Naive thymus-derived CD8-positive, alpha-beta T cell (primary cell): ENCODE measurements at places on chromosomes 2 and 18. TPM values are rescaled to one million over a fixed set of nuclear protein-coding genes. Genes with fewer than 3 reads are reported as not detected.

GRCh38 chr2:53509831-53510388 lies 257.7 kb upstream of the CHAC2 start:
- DNase-seq, result no peak
- H3K4me3 ChIP-seq, result no peak overlapping the region
- no peaks in the 10 kb centered on the region for H3K4me1 ChIP-seq
- no peak overlapping the region for H3K27ac ChIP-seq
- no peaks in the 10 kb centered on the region for H3K36me3 ChIP-seq

DNA sequence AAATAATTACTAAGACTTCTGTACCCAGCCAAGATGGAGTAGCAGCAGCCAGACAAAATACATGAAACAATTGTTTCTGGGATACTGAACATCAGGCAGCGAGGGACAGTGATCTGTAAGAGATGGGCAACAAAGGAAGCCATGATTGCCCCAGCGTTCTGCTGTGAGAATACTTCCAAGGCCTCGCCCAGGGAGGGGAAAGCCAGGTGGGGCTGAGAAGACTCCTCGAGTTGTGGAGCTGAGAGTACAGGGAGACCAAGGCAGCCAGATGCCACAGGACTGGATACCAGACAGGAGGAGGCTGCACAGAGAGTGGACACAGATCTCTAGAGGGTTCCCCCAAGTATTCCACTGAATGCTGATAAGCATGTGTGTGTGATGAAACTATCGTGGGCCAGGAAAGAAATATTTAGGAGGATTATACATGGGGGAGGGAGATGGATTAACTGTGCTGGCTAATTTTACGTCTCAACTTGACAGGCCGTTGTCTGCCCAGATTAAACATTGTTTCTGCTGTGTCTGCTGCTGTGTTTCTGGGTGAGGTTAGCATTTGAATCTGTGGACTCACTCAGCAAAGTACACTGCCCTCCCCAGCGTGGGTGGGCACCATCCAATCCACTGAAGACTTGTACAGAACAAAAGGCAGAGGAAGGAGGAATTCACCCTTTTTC lies 10.2 kb upstream of the LIMS2 start:
- no peak overlapping the region for H3K4me3 ChIP-seq
- DNase-seq, result no peak
- peaks cover 7% of the 10 kb centered on the region for H3K36me3 ChIP-seq
- H3K4me1 ChIP-seq, result peaks cover 1% of the 10 kb centered on the region

DNA sequence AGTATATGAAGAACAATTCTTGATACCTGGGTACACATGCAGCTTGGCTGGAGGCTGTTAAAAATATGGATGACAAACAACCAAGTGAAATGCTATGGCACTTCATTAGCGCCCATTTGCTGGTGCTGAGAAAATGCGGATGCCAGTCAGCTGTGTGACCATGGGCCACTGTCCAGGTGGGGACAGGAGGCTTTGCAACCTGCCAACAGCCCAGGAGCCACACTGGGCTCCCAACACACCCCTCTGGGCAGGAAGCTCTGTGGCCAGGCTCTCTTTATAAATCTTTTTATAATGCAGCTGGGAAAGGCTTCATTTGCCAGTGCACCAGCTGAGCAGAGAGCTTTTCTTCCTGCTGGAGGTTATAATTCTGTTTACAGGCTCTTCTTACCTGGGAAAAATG lies 19.9 kb downstream of the RNF144A start:
- peak overlapping the region; percentile 8 for H3K4me3 ChIP-seq
- no peak overlapping the region for H3K27ac ChIP-seq
- no peaks in the 10 kb centered on the region for H3K27me3 ChIP-seq
- H3K4me1 ChIP-seq, result peaks cover 63% of the 10 kb centered on the region

DNA sequence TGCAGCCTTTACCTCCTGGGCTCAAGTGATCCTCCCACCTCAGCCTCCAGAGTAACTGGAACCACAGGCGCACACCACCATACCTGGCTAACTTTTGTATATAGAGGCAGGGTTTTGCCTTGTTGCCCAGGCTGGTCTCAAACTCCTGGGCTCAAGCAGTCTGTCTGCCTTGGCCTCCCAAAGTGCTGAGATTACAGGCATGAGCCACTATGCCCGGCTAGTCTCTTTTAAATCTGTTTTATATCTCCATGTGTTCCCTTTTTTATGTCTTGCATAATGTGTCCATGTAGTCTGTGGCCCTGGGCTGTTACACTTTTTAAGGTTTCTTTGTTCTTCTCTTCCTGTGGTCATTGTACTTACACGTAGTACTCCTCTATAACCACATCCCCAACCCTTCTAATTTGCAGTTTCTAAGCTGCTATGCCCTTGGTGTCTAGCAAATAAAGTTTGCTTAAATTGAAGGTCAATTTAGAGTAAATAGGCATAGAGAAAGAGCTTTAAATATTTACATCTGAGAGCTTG lies 168.2 kb downstream of the MCFD2 start:
- H3K36me3 ChIP-seq, result peaks cover 12% of the 10 kb centered on the region
- no peak for DNase-seq
- no peak overlapping the region for H3K27ac ChIP-seq
- H3K4me3 ChIP-seq, result peak overlapping the region; percentile 46

GRCh38 chr2:24473626-24474025 lies 17.4 kb upstream of the NCOA1 start:
- H3K27me3 ChIP-seq, result no peaks in the 10 kb centered on the region
- no peak for DNase-seq
- H3K36me3 ChIP-seq, result no peaks in the 10 kb centered on the region

DNA sequence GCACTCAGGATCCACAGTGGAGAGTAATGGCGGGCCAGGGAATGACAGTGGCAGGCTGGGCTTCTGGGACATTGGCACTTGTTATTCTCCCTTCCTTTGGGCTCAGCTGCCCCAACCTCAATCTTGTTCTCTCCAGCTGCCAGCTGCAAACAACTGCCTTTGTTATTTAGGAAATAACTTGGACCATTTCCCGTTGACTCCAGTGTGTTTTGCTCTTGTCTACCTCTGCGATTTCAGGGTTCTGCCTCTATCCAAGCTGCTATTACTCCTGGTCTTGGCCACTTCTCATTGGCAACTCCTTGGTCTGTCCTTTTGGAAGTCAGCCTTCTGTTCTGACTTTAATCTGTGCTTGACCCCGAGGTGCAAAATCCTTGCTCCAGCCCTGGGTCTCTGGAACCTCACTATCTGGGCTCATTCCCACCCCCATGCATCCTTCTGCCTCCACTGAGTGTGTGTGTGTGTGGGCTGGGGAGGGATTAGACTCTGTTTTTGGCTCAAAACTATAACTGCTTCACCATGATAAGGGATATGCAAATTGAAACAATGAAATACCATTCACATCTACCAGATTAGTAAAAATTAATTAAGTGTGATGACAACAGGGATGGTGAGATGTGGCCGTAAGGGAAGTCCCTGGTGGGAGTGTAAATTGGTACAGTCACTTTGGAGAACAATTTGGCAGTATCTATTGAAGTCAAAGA lies 134.1 kb upstream of the CXCR4 start:
- no peak for DNase-seq
- H3K27ac ChIP-seq, result no peak overlapping the region
- H3K36me3 ChIP-seq, result no peaks in the 10 kb centered on the region
- no peaks in the 10 kb centered on the region for H3K27me3 ChIP-seq
- no peak overlapping the region for H3K4me3 ChIP-seq
- H3K4me1 ChIP-seq, result peaks cover 42% of the 10 kb centered on the region

DNA sequence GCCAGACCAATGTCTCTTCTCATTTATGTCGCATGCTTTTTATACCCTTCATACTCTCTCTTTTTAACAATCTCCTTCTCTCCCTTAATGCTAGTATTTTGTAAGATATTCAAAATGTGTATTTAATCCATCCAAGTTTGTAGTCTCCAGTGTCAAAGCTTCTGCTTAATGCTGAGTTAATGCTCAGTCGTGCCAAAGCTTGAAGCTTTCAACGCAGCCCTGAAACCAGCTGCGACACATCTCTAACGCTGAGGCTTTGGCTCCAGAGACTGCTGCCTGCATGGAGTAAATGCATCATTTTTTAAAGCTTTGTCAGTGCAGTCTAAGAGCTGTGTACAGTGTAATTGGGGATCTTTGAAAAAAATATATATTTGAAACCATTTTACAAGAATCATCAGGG lies 2108.8 kb upstream of the PIK3C3 start:
- no peak overlapping the region for H3K4me3 ChIP-seq
- H3K4me1 ChIP-seq, result peaks cover 7% of the 10 kb centered on the region
- no peak for DNase-seq
- no peaks in the 10 kb centered on the region for H3K36me3 ChIP-seq

DNA sequence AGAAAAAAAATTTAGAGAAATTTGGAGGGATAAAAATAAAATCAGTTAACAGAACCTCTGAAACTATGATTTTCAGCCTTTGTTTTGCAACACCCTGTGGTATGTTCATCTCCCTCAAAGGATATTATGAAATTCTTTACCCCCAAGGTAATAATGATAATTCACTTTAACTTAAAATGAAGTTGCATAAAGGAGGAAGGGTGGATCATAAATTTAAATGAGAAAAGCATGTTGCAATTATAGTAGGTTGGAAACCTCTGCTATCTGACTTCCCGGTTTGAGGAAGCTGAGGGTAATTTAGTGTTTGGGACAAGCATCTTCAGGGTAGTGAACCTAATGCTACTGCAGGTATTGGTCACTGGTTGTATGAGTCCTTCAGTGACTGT lies 102.9 kb downstream of the BABAM2 start:
- no peaks in the 10 kb centered on the region for H3K27me3 ChIP-seq
- peaks cover 37% of the 10 kb centered on the region for H3K36me3 ChIP-seq
- DNase-seq, result no peak
- peaks cover 20% of the 10 kb centered on the region for H3K4me1 ChIP-seq
- no peak overlapping the region for H3K27ac ChIP-seq

GRCh38 chr18:23337599-23338444 lies 115.3 kb upstream of the RIOK3 start:
- no peak overlapping the region for H3K4me3 ChIP-seq
- no peaks in the 10 kb centered on the region for H3K27me3 ChIP-seq
- peaks cover 4% of the 10 kb centered on the region for H3K36me3 ChIP-seq
- no peak for DNase-seq
- no peaks in the 10 kb centered on the region for H3K4me1 ChIP-seq
- no peak overlapping the region for H3K27ac ChIP-seq

GRCh38 chr2:174970092-174970491 lies 35.1 kb downstream of the CHN1 start:
- peaks cover 13% of the 10 kb centered on the region for H3K4me1 ChIP-seq
- no peak overlapping the region for H3K27ac ChIP-seq
- no peaks in the 10 kb centered on the region for H3K36me3 ChIP-seq
- no peak for DNase-seq
- no peak overlapping the region for H3K4me3 ChIP-seq
- H3K27me3 ChIP-seq, result peaks cover 13% of the 10 kb centered on the region

DNA sequence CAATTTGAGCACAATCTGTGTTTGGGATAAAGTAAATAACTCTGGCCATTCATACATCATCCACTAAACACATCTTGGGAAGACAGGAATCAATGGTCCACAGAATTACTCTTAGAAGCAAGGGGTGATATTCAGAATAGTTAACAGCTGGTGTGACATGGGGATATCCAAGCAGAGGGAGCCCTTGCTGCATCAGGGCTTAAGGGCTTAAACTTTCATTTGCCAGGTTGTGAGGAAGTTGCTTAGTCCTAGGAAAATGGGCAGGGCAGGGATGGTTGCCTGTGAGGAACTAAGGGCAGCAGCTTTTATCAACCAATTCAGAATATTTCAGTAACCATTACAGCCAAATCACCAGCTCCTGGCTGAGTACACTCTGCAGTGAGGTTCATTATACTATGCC lies 2.0 kb upstream of the ITGA6 start:
- H3K4me3 ChIP-seq, result no peak overlapping the region
- DNase-seq, result no peak
- no peaks in the 10 kb centered on the region for H3K27me3 ChIP-seq

DNA sequence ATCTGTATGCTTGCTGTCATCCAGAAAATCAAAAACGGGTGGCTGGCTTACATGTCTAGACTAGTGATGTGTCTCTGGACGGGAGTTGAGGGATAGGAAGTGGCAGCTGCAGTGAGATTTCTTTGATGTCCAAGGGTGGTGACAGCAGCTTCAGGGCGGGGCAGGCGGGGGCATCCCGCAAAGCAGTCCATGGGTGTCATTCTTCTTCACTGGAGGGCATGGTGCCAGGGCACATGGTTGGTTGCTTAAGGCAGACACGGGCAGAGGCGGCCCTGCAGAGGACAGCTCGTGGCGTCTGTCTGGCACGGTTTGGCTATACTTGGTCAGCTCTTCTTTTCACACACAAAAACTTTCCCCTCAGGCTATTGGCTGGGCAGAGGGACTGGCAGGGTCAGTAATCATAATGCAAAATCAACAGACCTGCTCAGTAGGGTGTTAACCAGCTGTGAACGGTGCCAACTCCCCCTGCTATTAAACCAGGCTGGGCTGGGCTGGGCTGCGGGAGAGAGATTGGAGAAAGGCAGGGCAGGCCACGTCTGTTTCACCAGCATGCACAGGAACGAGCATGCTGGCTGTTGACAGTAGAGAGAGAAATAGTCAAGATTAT lies 63.7 kb downstream of the COL4A3 start:
- no peak overlapping the region for H3K4me3 ChIP-seq
- peaks cover 4% of the 10 kb centered on the region for H3K36me3 ChIP-seq
- H3K27me3 ChIP-seq, result peaks cover 16% of the 10 kb centered on the region
- H3K27ac ChIP-seq, result no peak overlapping the region
- no peak for DNase-seq

DNA sequence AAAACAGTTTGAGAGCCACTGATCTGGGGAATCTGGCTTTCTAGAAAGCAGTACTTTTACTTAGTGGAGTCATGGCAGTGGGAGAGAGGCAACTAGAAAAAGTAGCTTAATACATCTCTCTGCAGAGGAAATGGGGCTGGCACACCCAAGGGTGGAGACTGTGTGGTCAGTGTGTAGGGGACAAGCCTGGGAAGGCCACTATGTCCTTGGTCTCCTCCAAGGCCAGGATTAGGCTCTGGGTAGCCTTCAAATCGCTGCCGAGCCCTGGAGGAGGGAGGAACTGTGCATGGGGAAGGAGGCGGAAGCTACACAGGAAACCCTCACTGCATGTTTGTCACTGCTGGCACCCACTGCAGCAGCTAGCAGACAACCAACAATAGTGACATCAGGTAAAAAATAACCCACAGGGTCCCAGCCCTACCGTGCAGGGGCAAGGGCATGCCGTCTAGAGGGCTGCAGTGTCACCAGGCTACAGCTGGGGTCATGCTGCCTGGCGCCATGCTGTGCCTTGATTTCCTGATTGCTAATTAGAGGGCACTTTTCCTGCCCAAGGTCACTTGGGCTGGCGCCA lies 34.8 kb downstream of the LBH start:
- DNase-seq, result peak; percentile 63
- H3K4me3 ChIP-seq, result peak overlapping the region; percentile 88
- no peaks in the 10 kb centered on the region for H3K27me3 ChIP-seq
- peaks cover 91% of the 10 kb centered on the region for H3K4me1 ChIP-seq

GRCh38 chr2:19507137-19507536 lies 148.7 kb upstream of the OSR1 start:
- H3K4me1 ChIP-seq, result no peaks in the 10 kb centered on the region
- peaks cover 82% of the 10 kb centered on the region for H3K27me3 ChIP-seq
- H3K4me3 ChIP-seq, result no peak overlapping the region

GRCh38 chr2:28663359-28663758 lies 88.3 kb upstream of the PPP1CB start:
- H3K27ac ChIP-seq, result no peak overlapping the region
- H3K27me3 ChIP-seq, result no peaks in the 10 kb centered on the region
- no peak overlapping the region for H3K4me3 ChIP-seq

GRCh38 chr2:44459739-44460138 lies 98.0 kb downstream of the CAMKMT start:
- H3K27ac ChIP-seq, result no peak overlapping the region
- DNase-seq, result no peak
- H3K36me3 ChIP-seq, result peaks cover 20% of the 10 kb centered on the region
- no peak overlapping the region for H3K4me3 ChIP-seq
- no peaks in the 10 kb centered on the region for H3K4me1 ChIP-seq

Gene GREB1L
- polyA plus RNA-seq, result 0.09 TPM

Gene ASPRV1
- polyA plus RNA-seq, result 1.8 TPM

Gene PTPRM
- 0.28 TPM for polyA plus RNA-seq

Gene SP140
- 14.8 TPM for polyA plus RNA-seq

Gene BOLL
- not detected for polyA plus RNA-seq

Gene ELOA2
- not detected for polyA plus RNA-seq

Gene RNF152
- not detected for polyA plus RNA-seq

Gene SLC8A1
- polyA plus RNA-seq, result not detected

Gene LRRTM4
- polyA plus RNA-seq, result not detected
